ENCODE measurements at places on chromosomes 4 and X.
A peak's percentile ranks its signal among the peaks of the same experiment; 100 is the strongest.

GRCh38 chrX:147838465-147839131 is 73.1 kb upstream of the FMR1 start:
- DNase-seq, result no peak

DNA sequence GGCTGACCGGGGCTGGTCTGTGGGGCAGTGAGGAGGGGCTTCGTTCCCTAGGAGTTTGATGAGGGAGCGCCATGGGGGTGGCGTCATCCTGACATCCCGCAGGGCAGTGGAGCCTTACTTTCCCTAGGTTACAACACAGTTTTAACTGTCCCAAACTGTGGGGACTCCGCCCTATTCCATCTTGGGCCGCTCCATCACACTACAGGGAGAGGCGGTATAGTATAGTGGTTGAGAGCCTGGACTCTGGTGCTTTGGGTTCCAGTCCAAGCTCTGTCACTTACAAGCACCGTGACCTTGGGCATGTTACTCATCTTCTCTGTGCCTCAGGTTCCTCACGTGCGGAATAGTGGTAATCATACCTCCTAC is 44.2 kb downstream of the ZNF185 start:
- DNase-seq, result no peak

- no peak for DNase-seq
Measured at GRCh38 chrX:95350774-95351488, 1333.7 kb upstream of the DIAPH2 start.

DNA sequence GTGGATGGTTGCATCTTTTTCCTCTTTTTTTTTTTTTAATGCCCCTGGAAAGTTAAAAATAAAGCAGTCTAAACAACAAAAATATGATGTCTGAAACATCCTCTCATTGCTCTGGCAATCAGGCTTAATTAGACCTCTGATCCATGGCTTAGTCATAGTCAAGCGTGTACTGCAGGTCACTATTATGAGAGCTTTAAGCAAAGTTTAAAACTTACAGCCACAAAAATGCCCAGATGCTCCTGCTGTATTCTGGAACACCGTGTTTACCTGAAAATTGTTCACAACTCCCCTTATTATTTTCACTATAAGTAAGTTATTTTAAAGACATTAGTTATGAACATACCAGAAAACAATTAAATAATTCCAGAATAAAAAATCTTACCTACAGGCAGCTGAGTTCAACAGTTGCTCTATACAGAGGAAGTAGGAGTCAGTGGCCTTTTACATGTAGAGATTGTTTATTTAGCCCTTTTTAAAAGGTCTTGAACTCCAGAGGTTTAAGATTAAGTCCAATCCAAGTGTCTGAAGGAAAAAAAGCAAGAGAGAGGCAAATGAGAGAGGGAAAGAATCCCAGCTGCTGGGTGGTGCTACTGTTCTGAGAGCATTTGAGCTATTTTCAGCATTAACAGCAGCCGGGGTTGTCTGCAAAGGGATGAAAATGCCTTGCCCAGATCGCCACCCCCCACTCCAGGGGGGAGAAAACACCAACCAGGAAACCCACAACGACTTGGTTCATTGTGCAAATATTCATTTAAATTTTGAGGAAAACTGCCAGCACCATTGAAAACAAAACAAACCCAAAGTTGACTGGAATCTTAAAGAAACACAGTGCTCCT is 36.9 kb downstream of the SORBS2 start:
- DNase-seq, result peak; percentile 66

DNA sequence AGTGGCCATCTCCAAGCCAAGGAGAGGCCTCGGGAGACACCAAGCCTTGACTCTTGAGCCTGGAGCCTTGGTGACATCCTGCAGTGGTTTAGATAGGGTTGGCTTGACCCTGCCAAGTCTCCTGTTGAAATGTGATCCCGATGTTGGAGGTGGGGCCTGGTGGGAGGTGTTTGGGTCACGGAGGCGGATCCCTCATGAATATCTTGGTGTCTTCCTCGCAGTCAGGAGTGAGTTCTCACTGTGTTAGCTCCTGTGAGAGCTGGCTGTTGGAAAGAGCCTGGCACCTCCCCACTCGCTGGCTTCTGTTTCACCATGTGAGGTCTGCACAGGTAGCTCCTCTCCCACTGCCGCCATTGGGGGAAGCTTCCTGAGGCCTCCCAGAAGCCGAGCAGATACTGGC is 38.8 kb downstream of the ADRA2C start:
- DNase-seq, result no peak

GRCh38 chr4:6270636-6271121 is 1.0 kb downstream of the WFS1 start:
- DNase-seq, result peak; percentile 22

DNA sequence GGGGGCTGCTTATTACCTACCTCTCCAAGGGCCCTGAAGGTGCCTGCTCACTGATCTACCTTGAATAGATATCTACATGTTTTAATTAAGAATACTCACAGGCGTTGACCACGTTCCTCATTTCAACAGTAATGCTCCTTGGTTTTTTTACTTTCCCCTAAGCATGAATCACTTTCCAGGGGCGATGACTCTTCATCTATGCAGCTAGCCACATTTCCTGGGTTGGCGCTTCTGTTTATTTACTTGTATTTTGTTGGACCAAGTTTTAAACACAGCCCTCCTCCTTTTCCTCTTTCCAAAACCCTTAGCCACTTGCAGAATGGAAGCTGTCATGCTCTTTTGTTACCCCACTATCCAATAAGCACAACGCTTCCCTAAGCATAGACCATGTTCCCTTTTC is 50.8 kb downstream of the CBLL2 start:
- peak; percentile 79 for DNase-seq

GRCh38 chr4:144350706-144351105 is 210.2 kb upstream of the GYPA start:
- peak; percentile 14 for DNase-seq

DNA sequence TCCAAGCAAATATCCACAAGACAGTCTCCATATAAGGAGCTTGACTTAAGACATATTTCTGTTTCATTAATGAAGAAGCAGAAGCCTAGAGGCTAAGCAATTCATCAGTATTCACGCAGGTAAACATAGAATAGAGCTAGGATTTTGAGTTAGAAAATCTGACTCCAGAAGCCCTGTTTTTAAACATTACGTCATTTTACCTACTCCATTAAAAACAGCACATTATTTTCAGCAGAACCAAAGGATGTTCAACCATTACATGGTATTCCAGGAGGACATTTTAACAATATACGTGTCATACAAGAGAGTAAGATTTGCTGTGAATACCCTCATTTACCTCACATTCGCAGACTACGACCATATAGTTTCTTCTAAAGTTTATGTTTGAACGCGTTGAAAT is 403.3 kb upstream of the TRAM1L1 start:
- no peak for DNase-seq

GRCh38 chrX:10755439-10756334 is 135.3 kb upstream of the MID1 start:
- no peak for DNase-seq

- no peak for DNase-seq
Measured at GRCh38 chr4:41257257-41257901, 651 bp downstream of the UCHL1 start.

DNA sequence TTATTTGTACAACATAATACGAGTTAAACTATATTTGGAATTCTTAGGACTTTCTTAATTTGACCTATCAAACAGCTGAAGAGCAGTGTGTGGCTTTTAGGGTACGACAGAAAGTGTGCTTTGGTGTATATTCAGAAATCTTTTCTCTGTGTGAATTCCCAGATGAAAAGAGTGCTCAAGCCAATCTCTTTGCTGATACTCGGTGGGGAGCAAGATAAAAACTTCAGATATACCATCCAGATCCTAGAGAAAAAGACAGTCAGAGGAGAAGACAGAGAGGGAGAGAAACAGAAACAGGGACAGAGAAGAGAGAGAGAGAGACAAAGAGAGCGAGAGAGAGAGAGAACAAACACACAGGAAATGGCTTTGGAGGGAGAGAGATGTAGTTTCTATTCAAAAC is 658.3 kb upstream of the CPEB2 start:
- DNase-seq, result no peak

- peak; percentile 17 for DNase-seq
Measured at GRCh38 chrX:138754861-138755260, 43.3 kb upstream of the FGF13 start.

DNA sequence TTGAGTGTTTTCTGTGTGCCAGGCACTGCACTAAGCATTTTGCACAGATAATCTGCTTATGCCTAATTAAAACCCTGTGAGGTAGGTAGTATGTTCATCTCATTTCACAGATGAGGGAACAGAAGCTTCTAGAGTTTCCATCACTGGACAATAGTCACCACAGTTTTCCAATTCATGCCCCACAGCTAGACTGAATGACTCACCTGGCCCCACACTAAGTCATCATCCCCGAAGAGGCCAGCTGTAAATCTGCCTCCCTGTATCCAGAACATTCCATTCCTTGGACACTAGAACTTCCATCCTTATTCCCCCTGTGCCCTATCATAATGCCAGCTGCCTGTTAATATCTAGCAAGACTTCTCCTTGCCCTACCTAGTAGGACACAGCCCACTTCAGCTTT is 40.9 kb upstream of the NYX start:
- DNase-seq, result peak; percentile 47

DNA sequence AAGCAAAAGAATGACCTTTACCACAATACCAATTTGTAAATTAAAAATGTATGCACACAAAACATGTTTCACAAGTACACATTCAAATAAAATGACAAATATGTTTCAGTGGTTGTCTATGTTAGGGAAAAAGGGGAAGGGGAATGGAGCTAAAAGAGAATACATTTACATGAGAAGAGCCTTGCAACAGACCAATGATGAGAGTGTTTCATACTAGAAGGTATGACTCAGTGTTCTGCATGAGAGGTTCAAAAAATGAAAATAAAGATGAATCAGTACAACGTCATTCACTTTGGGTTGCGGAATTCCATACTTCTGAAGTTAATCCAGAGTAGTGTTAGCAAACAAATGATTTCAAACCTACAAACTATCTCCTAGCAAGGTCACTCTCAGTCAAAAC is 51.7 kb downstream of the RPGR start:
- peak; percentile 90 for DNase-seq

- DNase-seq, result no peak
Measured at GRCh38 chr4:134298313-134298712, 96.7 kb upstream of the PABPC4L start.

DNA sequence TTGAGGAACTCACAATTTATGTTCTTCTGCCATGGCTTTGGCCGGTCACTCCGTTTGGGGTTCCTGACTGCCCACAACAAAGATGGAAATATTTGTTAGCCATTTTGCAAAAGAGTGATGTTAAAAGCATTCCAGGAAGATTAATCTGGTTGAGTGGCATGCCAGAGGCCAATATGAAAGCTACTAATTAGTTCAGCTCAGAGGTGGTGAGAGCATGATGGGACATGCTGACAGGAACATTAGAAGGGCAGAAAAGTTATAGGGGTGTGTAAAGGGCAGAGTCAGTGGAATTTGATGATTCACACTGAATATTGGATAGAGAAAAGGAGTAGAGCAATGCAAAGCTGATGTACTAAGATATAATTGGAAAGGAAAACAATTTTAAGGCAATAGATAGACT is 94.4 kb downstream of the TLL1 start:
- DNase-seq, result no peak

DNA sequence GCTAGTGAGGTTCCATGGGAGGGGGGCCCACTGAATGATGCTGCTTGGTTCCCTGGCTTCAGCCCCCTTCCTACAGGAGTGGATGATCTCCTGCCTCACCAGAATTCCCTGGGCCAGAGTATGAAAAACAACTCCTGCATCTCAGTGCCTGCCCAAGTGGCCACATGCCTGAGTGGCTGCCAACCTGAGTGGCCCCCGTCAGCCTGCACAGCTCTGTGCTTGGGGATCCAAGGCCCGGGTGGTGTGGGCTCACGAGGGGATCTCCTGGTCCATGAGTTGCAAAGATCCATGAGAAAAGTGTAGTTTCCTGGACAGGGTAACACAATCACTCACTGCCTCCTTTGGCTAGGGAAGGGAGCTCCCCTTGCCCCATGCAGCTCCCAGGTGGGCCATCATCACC is 17.1 kb downstream of the STPG2 start:
- no peak for DNase-seq

DNA sequence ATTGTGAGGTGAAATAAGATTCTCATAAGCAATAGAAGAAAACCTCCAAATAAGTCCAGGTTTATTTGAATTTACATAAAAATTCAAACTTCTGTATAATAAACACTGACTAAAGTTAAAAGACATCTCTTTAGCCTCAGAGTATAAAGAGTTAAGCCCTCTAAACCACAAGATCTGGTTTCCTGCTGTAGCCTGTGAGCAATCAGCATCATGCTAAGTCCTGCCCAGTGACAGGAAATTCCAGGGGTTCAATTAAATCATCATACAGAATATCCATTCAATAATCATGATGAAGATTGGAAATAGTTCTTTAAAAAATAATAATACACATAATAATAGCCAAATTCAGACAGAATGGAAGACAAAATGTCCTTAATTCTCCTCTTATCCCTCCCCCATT is 139.2 kb upstream of the DGKK start:
- DNase-seq, result no peak

GRCh38 chr4:18954538-18954937 is 933.0 kb upstream of the LCORL start:
- DNase-seq, result no peak

- peak; percentile 85 for DNase-seq
Measured at GRCh38 chr4:133148690-133149363, at the start of gene PCDH10. TSS of gene PCDH10 (plus strand) at chr4:133149294. CDS start at chr4:133150141, 847 bp downstream.

- no peak for DNase-seq
Measured at GRCh38 chr4:57073559-57073958, 36.6 kb downstream of the IGFBP7 start.

DNA sequence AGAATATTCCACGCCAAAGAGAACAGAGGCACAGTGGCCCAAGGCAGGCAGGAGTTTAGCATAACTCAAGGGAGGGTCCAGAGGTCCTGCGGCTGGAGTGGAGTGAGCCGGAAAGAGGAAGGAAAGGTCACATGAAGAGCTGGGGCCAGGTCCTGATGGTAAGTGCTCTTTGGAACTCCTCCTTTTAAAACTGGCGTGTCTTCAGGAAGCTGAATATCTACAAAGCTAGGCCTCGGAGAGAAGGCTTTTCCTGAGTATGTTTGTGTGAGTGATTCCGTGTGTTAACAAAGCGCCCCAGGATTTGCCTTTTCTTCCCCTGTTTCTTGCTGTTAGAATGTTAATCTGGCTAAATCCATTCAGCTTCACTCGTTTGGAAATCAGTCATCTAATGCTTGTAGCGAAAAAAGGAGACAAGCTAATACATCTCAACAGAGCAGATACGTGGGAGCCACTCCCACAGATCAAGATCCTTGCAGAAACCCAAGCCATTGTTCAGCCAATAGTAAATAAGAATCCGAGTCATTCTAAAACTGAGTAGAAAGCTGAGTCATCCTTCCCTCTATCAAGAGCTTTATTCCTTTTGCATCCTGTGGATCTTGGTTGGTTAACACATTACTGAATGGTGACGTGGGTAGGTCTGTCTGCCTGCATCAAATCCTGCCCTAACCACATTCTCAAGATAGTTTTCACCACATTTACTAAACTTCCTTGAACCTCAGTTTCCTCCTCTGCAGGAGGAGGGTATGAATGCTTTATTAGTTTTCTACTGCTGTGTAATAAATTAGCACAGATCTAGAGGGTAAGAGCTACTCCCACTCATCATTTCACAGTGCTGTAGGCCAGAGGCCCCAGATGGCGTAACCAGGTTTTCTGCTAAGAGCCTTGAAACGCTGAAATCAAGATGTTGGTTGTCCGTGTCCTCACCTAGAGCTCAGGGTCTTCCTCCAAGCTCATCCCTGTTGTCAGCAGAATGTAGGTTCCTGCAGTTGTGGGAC is 43.2 kb upstream of the RBM47 start:
- DNase-seq, result peak; percentile 83

GRCh38 chr4:61996943-61997342 is 796.8 kb downstream of the ADGRL3 start:
- no peak for DNase-seq
